Activated CD4-positive, CD25-positive, alpha-beta regulatory T cell (primary cell): ENCODE measurements at places on chromosomes 16 and 17.

GRCh38 chr17:74217037-74217730 is 3.8 kb downstream of the TTYH2 start:
- no peak for DNase-seq

- no peak for DNase-seq
Measured at GRCh38 chr16:1486551-1487390, 2.0 kb downstream of the PTX4 start.

GRCh38 chr17:613725-614124 is 100.9 kb downstream of the VPS53 start:
- DNase-seq, result no peak

DNA sequence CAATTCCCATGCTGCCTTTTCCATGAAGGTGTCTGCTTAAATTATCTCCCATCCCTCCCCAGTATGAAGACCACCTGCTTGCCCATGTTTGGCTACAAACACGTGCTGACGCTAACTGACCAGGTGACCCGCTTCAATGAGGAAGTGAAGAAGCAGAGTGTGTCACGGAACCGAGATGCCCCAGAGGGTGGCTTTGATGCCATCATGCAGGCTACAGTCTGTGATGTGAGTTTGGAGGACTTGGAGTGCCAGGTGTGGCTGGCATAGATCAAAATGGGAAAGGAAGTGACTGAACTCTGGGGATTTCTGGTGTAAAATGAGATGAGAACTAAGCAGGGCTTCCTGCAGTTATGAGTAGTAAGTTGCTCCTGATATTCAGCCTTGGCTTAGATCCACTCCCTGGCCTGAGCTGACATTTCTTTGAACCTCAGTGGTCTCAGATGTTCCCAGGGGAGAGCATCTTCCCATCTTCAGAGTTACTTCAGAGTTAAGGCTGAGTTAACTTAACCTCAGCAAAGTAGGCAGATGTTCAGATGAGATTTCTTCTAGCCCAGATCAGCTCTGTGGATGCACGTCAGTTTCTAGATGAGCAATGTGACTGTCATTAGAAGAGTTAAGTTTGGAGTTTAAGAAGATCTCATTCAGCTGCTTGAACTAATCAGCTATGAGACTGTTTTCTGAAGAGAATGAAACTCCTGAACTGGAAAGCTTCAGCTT is 32.7 kb downstream of the ITGB3 start:
- DNase-seq, result no peak

- DNase-seq, result no peak
Measured at GRCh38 chr16:75317532-75317931, 66.1 kb upstream of the BCAR1 start.

GRCh38 chr17:427327-427726 is 74.7 kb upstream of the RPH3AL start:
- no peak for DNase-seq

DNA sequence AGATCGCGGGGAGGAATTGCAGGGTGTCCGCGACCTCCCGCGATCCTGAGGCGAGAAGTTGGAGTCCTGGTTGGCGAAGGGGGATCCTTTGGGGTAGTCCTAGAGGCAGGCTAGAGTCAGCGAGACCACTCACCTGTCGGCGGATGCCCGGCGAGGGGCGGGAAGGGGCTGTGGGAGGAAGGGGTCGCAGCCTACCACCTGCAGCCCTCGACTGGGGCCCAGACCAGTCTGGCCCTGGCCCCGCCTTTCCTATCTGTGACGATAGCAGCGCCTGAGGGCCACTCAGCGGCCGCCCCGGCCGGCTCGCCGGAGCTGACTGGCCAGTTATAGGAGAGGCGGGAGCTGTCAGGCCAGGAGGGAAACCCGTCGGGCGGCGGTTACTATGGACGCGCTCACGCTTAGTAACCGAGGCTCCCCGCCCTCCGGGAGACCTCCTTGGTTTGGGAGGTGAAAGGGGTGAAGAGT is at the start of gene TEKT3:
Gene TEKT3, minus strand, starts transcription at position 213 of the 465 bp plus-strand sequence. CDS start 10,012 bp downstream, outside the sequence.
- DNase-seq, result no peak
